MCF 10A (cell line): ENCODE measurements at places on chromosomes 2 and 18.
A peak's percentile ranks its signal among the peaks of the same experiment; 100 is the strongest.

GRCh38 chr2:231238689-231239088 lies 40.3 kb downstream of the ARMC9 start:
- DNase-seq: no peak

DNA sequence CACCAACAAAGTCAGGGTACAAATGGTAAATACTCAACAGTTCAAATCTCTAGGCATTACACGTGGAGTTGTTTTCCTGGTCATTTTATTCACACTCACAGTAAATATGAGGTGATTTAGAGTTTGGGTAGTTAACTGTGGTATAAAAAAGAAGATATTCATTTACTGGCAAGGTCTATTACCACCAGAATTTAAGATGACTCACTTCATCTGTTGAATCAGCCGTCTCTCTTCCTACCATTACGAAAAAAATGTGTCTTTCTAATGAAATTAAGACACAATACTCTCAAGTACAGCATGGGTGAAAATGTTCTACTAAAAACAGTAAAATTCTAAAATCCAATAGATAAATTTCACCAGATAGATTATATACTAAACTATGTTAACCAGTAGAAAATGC lies 21.0 kb upstream of the GPR75 start:
- peak; percentile 55 for DNase-seq

GRCh38 chr2:82780050-82780449 lies 1679.0 kb downstream of the SUCLG1 start:
- DNase-seq: no peak

DNA sequence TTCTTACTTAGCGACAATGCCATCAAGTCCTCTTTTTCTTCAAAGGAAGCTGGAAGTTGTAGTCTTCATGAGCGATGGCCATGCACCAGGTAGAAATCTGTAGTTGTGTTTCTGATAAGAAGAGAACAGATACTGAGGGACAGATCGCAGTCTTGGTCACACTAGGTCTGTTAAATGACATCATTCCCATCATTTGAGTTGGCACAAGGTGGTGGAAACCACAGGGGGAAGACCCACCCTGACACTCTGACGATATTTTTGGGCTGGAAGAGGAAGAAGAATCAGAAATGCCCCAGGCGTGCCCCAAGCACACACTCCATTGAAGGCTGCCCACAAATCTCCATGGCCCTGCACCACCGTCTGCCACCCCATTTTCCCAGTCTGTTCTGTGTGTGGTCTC lies 89.0 kb upstream of the BOD1L2 start:
- no peak for DNase-seq

GRCh38 chr2:180124273-180125139 lies 117.4 kb upstream of the CWC22 start:
- DNase-seq: peak; percentile 71

DNA sequence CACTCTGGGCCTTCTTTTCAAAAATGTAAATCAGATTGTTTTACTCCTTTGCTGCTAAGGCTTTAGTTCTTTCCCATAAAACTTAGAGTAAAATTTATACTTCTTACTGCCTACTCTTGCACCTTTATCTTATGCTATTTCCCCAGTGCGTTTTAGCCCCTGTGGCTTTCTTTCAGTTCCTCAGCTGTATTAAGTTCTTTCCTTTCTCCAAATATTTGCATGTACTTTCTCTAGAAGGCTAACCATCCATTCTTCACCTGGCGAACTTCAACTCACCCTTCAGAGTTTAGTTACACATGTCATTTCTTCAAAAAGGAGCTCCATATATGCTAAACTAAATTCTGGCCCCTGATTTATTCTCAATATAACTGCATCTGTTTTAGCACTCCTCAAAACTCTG lies 160.7 kb downstream of the FSHR start:
- no peak for DNase-seq

- DNase-seq: no peak
These were observed 1395.5 kb upstream of the PIK3C3 start for GRCh38 chr18:40559556-40559955.

DNA sequence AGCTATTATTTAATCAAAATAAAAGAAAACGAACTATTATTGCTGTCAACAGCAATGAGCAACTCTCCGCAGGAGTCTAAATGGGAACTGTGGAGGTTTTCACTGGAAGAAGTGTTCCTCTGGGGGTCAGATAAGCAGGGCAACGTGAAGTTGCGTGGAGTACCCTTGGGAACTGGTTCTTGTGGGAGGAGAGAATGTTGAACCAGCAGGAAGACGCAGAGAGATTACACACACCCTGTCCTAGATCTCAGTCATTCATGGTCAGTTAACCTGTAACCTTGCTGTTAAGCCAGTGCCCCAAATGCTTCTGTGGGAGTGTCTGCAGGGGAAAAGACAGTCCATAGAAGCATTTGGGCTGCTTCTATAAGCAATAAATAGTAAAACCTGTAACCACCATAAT lies 20.4 kb upstream of the CABLES1 start:
- DNase-seq: no peak

DNA sequence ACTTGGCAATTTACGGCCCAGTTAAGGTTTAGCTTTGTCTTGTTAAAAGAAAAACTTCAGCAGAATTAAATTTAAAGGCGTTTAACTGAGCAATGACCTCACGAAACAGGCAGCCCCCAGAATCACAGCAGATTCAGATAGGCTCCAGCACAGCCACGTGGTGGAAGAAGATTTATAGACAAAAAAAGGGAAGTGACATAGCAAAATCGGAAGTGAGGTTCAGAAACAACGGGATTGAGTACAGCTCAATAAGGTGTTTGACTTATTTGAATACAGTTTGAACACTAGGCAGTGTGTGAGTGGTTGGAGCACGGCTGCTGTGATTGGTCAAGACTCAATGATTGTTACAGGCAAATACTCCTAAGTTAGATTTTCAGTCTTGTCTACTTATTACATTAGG lies 79.8 kb downstream of the MOGAT1 start:
- no peak for DNase-seq

- DNase-seq: no peak
These were observed 70.3 kb upstream of the NOSTRIN start for GRCh38 chr2:168732100-168732499.

- DNase-seq: no peak
These were observed 300.7 kb downstream of the SP3 start for GRCh38 chr2:173664513-173664910.

GRCh38 chr2:74293191-74293991 lies 49.8 kb downstream of the SLC4A5 start:
- DNase-seq: no peak

DNA sequence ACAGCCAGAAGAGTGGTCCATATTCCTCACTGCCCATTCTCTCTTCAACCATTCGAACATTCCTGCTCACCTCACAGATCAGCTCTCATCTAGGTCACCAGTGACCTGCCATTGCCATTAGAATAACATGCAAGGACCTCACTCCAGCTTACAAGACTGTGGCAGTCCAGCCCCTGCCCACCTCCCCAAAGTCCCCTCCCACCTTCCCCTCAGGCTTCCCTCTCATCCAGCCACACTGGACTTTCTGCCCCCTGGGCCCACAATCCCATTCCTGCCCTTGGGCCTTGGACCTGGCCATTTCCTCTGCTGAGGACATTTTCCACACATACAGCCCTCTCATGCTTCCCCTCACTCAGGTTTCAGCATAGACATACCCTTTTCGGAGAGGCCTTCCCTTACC lies 5.2 kb upstream of the TMEM177 start:
- DNase-seq: no peak

DNA sequence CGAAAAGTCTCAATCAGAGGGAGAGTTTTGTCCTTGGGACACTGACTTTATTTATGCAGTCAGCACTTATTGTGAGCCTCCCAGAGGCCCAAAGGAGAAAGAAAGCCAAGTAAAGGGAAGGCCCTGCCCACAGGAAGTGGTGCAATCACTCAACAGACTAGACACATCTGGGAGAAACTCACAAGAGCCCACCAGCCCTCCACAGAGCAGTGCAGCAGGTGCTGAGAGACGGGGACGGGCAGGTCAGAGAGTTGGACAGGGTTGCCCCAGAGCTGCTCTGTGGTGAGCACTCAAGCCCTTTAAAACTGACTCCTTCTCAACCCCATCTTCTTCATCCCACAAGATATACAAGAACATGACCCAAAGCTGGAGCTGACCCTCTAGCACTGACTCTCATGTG lies 96.0 kb downstream of the TFCP2L1 start:
- DNase-seq: peak; percentile 62

- DNase-seq: no peak
These were observed 86.3 kb downstream of the PMS1 start for GRCh38 chr2:189870381-189871085.

GRCh38 chr2:47708801-47709499 lies 74.0 kb upstream of the MSH6 start:
- DNase-seq: no peak

- DNase-seq: peak; percentile 98
These were observed 42.6 kb upstream of the RAPGEF4 start for GRCh38 chr2:172693037-172693436.

DNA sequence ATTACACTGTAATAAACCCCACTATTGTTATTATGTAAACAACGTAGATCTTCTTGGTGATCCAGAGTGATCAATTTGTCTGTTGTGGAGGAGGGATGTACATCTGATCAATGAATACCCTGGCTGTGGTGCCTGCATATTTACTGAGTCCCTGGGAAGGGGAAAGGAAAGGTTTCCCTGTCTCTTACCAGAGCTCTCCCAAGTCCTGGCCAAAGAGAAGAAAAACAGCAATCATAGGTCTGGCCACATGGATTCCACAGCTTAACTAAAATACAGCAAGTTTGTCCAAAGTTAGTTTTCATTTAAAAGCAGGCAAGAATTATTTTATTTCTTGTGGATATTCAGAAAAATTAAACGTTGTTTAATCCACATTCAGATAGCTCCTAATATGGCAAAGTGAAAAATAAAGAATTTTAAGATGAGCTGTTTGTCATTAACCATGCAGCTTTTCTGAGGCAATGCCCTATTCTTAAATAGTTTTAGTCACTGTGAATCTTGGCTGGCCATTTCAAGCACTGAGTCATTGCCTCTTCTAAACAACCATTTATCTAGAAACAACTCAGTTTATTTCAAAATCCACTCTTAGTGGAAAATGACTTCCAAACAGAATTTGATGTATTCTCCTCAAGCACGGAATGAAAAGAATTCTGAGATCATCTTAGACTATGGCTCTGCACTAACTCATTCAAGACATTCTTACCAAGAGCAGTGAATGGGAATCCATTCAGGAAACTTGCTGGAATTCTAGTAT lies 1004.4 kb upstream of the CDH2 start:
- peak; percentile 68 for DNase-seq

- no peak for DNase-seq
These were observed 150.3 kb upstream of the CAPN13 start for GRCh38 chr2:30957591-30957990.

DNA sequence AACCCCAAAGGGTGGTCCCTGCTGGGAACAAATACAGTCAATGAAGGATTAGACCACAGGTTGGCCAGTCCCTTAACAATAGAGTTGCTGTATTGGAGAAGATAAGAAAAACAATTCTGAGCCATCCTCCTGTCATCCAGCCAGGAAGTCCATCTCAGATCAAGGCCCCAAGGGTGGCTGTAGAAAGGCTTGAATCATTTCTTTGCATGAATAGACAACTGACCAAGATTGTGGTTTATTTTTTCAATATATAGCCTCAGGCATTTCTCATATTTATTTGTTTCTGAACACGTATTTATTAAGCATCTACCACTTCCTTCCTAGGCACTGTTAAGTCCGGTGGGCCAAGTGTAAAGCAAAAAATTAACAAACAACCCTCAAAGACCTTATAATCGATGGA lies 274.4 kb upstream of the SLC14A2 start:
- DNase-seq: no peak

DNA sequence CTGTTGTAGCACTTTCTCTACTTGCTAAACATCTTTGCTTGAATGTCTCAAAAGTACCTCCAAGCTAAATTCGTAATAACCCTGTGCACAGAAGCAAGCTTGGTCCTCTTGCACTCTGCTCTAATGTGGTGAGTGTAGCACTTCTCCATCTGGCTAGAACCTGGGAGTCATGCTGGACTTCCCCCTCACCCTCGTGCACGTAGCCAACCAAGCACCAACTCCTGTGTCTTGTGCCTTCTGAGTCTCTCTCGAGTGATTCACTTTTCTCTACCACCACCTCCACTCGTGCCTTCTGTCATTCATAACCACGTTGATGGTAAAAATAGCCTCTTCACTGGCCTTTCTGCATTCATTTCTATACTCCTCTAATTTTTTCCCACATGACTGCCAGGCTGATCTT lies 91.9 kb upstream of the KCNE4 start:
- DNase-seq: no peak

GRCh38 chr2:79180092-79180491 lies 20.5 kb upstream of the REG3A start:
- DNase-seq: no peak

GRCh38 chr2:12684471-12684936 lies 32.2 kb upstream of the TRIB2 start:
- DNase-seq: peak; percentile 77
